ENCODE measurements at places on chromosomes 4 and X.

- no peak for DNase-seq
These were observed 18.4 kb upstream of the STK26 start for GRCh38 chrX:132004728-132005127.

DNA sequence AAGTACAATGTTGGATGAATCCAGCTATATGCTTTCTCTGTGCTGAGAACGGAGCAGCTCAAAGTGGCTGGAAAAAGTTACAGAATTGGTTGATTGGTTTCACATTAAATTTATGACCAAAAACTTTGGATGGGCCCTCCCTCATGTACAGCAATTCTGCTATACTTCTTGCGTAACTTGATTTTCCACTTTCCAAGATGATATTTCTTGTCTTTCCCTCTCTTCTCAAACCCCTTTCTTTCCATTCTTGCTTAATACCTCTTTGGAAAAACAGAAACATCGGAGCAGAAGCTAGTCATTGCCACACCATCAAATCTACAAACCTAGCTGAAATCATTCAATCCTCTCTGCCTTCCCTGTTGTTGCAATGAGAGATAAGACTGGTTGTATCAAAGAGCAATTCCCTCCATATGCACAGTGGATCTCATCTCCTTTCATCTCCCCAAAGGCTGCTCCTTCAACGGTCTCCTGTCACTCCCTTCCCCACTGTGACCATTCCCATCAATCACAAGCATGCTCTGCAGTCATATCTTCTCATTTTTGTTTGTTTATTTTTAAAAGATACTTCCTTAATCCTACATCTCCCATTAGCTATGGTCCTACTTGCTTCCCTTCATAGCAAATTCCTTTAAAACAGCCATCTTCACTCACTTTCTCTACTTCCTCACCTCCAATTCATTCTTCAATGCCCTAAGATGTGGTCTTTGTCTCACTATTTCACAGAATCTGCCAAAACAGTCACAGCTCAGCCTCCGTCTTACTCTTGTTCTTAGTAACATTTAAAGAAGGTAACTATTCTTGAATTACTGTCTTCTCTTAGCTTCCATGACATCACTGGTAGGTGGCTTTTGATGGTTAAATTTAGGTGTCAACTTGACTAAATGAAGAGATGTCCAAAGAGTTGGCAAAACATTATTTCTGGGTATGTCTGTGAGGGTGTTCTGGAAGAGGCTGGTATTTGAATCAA is 145.5 kb downstream of the FAM13A start:
- no peak for DNase-seq

DNA sequence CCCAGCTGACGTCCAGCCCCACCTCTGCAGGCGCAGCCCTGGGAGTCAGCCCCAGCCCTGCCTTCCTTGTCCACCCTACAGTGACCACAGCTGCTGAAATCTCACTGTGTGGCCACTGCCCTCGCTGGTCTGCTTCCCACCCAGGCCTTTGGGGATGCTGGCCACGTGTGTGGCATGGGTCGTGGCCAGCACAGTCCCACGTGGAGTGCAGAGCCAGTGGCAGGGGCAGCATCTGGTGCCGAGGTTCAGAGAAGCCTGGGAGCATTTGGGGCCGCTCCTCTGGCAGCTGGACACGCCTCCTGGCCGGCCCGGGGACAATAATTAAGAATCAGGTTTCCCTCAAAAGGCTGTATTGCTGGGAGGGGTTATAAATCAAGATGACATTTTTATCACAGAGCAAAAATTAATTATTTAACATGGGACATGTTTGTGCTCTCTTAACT is 92.1 kb downstream of the HMX1 start:
- DNase-seq: no peak

GRCh38 chr4:34718576-34719245 is 1525.6 kb downstream of the ARAP2 start:
- DNase-seq: no peak
